ENCODE measurements at places on chromosomes 2 and 18.

GRCh38 chr2:236633775-236634560 lies 64.3 kb downstream of the ACKR3 start:
- DNase-seq, result no peak

DNA sequence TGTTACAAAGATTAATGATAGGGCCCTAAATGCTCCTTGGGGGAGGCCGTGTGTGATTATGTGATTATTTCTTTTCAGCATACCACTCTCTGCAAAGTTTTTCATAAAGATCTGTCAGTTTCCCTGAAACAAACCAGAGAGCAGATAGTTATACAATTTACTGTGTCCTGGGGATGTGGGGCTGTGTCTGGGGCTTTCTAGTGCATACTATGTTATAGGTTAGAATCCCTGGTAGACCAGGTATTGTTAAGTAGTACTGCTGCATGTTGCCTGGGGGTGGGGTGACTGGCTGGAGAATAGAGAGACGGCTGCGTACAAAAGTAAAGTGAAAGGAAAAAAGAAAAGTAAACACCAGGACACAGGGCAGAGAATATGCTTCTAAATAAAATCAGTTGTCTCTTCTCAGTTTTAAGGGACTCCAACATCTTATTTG lies 3.3 kb upstream of the CCBE1 start:
- DNase-seq, result no peak

GRCh38 chr18:22816266-22817176 lies 116.6 kb upstream of the RBBP8 start:
- no peak for DNase-seq

DNA sequence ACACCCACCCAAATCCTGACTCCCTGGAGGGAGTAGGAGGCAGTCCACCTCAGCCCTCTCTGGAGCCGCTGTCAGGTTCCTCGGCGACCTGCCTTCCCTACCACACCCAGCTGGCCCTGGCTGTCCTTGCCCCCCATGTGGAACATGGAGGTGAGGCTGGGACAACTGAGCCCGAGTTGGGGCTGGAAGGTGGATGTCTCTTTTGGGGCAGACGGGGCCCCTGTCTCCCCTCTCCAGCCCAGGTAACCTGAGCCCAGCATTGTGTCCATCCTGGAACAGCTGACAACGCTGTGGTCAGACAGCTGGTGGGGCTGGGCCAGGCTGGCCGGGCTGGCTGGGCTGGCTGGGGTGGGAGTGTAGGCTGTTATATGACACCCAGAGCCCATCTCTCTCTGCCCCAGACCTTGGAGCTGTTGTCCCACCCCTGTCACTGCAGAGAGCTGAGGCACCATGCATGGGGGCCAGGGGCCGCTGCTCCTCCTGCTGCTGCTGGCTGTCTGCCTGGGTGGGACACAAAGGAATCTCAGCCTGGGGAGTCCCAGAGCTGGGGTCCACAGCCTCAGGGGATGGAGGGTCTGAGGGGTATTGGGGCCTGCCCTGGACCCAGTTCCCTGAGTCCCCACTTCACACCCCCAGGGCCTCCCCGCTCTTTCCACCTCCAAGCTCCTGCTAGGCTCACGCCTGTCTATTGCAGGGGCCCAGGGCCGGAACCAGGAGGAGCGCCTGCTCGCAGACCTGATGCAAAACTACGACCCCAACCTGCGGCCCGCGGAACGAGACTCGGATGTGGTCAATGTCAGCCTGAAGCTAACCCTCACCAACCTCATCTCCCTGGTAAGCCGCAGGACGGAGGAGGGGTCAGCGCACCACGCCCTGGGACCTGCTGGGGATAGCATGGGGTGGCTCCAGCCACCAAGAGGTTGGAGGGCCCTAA lies at the start of gene CHRNG:
TSS of gene CHRNG (plus strand) at position 395 of the 934 bp plus-strand sequence. CDS start at position 451, 56 bp downstream.
- DNase-seq, result no peak

DNA sequence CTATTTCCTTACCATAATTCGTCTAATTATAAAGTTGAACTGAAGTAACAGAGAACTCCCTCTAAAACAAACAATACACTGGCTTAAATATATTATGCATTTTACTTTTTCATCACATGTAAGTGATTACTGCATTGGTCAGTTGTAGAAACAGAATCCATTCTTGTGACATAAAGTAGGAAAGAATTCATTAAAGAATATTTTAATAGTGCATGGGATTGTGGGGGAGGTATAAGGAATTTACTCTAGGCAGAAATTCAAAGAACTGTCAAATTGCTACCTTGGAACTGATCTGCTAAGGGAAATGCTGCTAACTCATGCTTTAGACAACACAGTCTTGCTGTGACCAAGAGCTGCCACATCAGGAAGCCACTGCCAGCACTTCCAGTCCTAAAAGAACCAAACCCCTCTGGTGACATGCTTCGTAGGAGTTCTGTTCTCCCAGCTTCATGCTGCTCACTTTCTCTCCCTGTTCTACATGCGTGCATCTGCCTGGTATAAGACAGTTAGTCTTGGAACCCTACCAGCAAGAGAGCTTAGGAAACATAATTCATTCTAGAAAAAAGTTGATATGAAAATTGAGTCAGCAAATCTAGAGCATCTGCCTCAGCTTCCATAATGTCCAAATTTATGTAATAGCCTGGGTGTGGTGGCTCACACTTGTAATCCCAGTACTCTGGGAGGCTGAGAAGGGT lies 1137.6 kb upstream of the NXPH2 start:
- no peak for DNase-seq

DNA sequence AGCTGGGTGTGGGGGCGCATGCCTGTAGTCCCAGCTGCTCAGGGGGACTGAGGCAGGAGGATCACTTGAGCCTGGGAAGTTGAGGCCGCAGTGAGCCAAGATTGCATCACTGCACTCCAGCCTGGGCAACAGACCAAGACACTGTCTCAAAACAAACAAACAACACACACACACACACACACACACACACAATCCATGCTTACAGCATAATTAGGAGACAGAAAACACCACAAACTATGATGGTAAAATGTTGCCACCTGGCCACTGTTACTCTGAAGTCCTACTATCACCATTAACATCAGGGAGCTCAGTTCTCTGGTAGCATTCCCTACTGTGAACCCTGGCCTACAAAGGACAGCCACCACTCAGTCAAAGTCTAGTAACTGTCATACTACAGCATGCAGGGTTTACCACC lies 18.3 kb downstream of the DNPEP start:
- DNase-seq, result no peak

DNA sequence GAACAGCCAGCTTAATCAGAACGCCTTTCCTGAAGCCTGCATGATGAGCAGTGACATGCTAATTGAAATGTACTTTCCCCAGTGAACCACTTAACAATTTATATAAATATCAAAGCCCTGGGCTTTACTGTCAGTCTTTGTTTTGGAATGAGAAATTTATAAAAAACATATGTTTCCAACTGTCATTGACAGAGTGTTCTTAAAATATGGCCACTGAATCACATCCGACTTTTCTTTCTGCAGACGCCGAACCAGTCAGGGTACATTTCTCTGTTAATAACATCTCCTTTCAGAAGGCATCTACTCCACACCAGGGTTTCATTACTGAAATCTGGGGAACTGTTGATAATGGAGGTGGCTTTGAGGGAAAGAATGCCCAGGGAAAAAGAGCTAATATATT lies 343.7 kb downstream of the INSIG2 start:
- no peak for DNase-seq

Data from stimulated activated CD8-positive, alpha-beta memory T cell treated with anti-CD3 and anti-CD28 coated beads, Interleukin-4, amount 100 ng/mL, for 1 hour (primary cell).